ENCODE measurements at places on chromosomes 5 and 9. TPM values are rescaled to one million over a fixed set of nuclear protein-coding genes. Genes with fewer than 3 reads are reported as not detected.

GRCh38 chr9:117247266-117247665 lies 167.6 kb downstream of the ASTN2 start:
- DNase-seq, result peak; percentile 9

DNA sequence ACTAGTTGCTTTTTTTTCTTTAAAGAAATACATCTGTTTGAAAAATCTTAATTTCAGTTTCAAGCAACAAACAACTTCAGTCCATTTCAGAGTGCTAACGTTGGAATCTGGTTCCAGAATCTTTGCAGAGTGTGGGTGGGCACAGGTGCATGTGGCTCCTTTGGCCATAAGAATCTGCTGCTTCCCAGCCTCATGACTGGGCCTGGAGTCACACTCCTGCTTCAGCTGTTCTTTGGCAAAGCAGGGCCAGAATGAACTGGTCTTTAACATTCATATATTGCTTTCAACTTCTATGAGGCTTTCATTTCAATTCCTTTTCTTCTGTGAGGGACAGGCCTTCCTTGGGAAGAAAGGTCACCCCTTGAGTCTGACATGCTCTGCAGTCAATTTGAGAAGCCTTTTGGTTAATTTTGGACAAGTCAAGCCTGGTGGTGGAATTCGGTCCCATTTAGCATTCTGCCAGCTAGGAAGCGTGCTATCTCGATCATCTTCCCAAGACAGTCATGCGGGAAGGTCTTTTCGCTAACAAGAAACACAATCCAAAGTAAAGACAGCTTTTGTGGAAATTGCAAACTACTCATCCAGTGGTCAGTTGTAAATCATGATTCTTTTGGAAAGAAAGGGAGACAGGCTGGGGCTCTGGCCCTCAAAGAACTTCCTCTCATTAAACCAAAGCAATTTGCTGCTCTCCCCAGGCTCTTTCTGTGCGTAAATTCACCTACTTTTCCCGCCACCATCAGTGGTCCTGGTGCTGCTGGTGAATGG lies 55.2 kb downstream of the SLC1A3 start:
- no peak for DNase-seq

DNA sequence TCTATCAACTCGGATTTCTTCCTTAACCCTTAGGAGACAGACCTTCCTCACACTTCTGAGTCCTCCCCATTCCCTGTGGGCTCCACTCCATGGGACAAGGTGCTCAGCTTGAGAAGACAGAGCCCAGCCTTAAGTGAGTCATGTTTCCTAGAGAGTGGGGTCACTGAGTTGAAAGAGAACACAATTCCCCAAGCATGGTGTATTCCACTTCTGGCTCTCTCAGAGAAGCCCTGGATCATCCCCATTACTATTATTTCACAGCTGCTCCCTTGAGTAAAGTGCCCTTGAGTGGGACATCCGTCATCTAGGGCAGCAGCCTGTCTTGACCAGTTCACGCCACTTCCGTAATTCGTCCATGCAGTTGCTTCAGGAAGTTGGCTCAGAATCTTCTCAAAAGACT lies 604.8 kb downstream of the BNC2 start:
- DNase-seq, result no peak

DNA sequence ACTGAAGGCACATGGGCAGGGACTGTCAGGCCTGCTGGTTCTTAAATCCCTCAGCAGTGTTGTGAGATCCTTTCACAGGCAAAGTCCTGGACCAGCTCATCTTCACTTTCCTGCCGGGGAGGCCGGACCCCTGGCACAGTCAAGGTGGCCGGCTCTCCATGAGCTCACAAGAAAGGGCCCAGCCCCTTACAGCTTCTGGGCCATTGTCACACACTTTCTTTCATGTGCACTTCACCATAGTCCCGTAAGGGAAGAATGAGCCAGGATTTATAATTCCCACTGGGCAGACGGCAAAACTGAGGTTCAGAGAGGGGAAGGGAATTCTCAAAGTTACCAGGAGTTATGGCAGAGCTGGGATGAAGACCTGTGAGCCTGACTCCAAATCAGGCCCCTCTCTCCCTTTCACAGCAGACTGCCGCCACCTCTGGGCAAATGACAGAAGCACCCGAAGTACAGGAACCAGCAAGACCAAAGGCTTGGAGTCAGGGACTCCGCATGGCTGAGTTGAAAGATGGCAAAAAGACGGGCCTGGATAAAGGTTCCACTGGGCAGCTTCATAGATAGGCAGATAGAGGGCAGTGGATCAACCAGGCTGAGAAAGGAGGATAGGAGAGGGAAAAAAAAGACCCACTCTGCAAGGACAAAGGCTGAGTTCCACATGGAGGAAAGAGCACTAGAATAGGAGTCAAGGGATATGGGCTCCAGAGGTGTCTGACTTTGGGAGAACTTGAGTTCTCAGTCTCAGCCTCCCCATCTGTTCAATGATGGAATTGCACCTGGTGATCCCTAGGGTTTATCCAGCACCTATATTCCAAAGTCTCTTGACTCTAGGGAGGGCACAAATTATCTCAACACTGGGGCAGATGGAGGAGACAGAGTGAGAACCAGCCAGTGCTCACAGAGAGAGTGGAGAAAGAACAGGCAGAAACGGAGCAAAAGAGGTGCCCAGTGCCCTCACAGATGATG lies 128.7 kb downstream of the PAX5 start:
- DNase-seq, result no peak

Gene FBP2
- total RNA-seq, result not detected

Gene IL17B
- not detected for total RNA-seq

Gene SV2C
- 0.05 TPM for total RNA-seq

DNA sequence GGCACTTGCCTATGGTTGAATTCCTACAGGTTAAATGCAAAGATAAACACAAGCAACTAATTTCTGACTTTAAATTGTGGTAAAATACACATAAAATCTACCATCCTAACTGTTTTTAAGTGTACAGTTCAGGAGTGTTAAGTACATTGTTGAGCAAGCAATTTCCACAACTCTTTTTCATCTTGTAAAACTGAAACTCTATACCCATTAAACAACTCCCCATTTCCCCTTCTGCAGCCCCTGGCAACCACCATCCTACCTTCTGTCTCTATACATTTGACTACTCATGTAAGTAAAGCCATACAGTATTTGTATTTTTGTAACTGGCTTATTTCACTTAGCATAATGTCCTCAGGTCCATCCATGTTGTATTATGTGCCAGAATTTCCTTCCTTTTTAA lies 38.5 kb upstream of the STX17 start:
- no peak for DNase-seq

Gene VAV2
- 20.3 TPM for total RNA-seq

Gene SPINK4
- total RNA-seq, result 1.3 TPM

Gene TEX48
- not detected for total RNA-seq

Gene PLCXD3
- total RNA-seq, result not detected

Gene PCDHGA6
- total RNA-seq, result 0.48 TPM

Measured in HT-29 (cell line).